ENCODE measurements at places on chromosomes 3 and 15. TPM values are rescaled to one million over a fixed set of nuclear protein-coding genes. Genes with fewer than 3 reads are reported as not detected.

- no peak overlapping the region for H3K27ac ChIP-seq
- H3K36me3 ChIP-seq: no peaks in the 10 kb centered on the region
- no peak for DNase-seq
- H3K4me3 ChIP-seq: no peak overlapping the region
Measured at GRCh38 chr3:103690536-103690935, 1255.7 kb downstream of the ZPLD1 start.

GRCh38 chr3:16399473-16399872 lies 114.0 kb downstream of the RFTN1 start:
- H3K27ac ChIP-seq: peak overlapping the region; percentile 68
- H3K27me3 ChIP-seq: no peaks in the 10 kb centered on the region
- no peaks in the 10 kb centered on the region for H3K36me3 ChIP-seq
- peaks cover 20% of the 10 kb centered on the region for H3K4me1 ChIP-seq
- peak; percentile 58 for DNase-seq
- no peak overlapping the region for H3K4me3 ChIP-seq

- no peak overlapping the region for H3K27ac ChIP-seq
- H3K36me3 ChIP-seq: peaks cover 91% of the 10 kb centered on the region
- H3K4me3 ChIP-seq: no peak overlapping the region
- H3K27me3 ChIP-seq: no peaks in the 10 kb centered on the region
Measured at GRCh38 chr3:66383998-66384745, 116.7 kb downstream of the LRIG1 start.

DNA sequence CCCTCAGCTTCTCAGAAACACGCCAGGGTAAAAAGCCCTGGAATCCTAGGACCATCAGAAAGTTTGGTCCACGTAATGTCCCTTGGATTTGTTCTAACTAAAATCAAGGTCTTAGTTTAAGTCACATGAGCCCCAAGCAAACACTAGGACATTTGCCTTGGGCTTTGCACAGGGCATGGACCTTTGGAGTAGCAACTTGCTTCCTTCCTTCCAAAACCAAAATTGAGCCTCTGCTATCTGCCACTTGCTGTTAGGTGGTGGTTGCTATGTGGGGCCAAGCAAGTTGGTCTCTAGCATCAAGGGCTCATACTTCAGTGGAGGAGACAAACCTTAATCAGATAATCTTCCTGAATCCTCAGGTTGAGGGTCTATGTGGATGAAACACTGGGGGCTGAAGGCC lies 4.0 kb upstream of the DAG1 start:
- no peak overlapping the region for H3K4me3 ChIP-seq
- DNase-seq: no peak
- H3K4me1 ChIP-seq: peaks cover 51% of the 10 kb centered on the region
- H3K27me3 ChIP-seq: no peaks in the 10 kb centered on the region
- H3K36me3 ChIP-seq: no peaks in the 10 kb centered on the region
- H3K27ac ChIP-seq: peak overlapping the region; percentile 76

DNA sequence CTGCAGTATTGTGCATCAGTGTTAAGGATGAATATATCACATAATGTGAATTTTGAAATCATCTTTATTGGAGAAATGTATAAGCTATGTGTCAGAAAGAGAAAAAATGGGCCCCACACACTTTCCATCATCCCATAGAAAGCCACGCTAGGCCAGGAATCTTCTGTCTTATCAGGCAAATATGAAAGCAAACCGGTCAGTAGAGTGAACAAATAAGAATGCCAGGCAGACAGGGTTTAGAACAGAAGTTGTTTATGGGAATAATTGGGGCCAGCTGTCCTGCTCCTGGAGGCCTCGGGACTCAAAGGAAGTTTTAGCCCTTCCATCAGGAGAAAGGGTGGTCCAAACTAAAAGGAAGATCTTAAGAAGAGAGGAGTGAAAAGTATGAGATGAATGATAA lies 39.5 kb downstream of the ZNF280D start:
- H3K27me3 ChIP-seq: no peaks in the 10 kb centered on the region
- no peaks in the 10 kb centered on the region for H3K4me1 ChIP-seq
- DNase-seq: no peak
- no peaks in the 10 kb centered on the region for H3K36me3 ChIP-seq
- H3K4me3 ChIP-seq: no peak overlapping the region

DNA sequence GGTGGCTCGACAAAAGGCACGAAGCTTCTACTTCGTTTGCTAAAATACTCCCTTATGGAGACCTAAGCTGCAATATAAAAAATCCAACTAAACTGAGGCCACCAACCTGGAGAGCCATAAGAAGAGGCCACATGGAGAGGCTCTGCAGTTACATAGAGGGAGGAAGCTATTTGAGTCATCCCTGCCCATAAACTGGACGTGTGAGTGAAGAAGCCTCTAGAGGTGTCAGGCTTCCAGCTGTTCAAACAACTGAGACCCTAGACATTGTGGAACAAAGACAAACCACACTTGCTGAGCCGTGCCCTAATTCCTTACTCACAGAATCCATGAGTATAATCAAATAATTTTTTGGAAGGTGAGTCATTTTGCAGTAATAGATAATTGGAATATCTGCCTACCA lies 50.2 kb upstream of the GMNC start:
- no peak overlapping the region for H3K27ac ChIP-seq
- H3K27me3 ChIP-seq: no peaks in the 10 kb centered on the region
- no peaks in the 10 kb centered on the region for H3K4me1 ChIP-seq
- DNase-seq: no peak
- H3K36me3 ChIP-seq: no peaks in the 10 kb centered on the region

DNA sequence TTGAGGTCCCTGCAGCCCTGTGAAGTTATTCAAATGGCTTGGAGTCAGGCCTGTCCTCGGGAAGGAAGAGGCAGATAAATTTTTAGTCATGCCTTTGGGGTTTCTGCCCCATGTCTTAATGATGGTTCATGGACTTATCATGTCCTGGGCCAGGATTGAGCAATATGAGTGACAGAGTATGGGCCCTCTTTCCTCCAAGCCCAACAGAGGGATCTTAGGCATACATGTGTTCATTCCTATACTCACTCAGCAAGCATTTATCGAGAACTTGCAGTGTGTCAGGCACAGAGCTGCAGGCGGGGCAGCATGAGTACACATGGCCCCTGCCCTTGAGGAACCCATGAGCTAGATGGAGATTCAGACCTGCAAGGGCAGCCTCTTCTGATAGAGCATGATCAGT lies 6.2 kb downstream of the ESYT3 start:
- peaks cover 5% of the 10 kb centered on the region for H3K4me1 ChIP-seq
- no peak overlapping the region for H3K4me3 ChIP-seq
- H3K27ac ChIP-seq: no peak overlapping the region

GRCh38 chr15:40355976-40356585 lies 1.9 kb upstream of the DISP2 start:
- no peak overlapping the region for H3K4me3 ChIP-seq
- H3K27ac ChIP-seq: no peak overlapping the region
- H3K36me3 ChIP-seq: no peaks in the 10 kb centered on the region

DNA sequence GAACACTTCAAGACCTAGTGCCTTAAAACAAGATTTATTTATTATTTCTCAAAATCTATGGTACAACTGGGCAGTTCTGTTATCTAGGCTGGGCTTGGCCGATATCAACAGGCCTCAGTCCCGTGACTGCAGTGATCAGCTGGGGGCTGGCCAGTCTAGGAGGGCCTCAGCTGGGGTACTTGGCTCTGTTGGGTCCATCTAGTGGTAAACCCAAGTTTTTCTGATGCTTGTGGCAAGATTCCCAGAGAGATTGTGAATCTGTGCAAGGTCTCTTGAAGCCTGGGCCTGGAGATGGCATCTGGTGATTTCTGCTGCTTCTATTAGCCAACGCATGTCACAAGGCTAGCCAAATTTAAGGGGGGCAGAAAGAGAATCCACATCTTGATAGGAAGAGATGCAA lies 482.4 kb upstream of the SGO1 start:
- H3K27ac ChIP-seq: peak overlapping the region; percentile 53
- no peaks in the 10 kb centered on the region for H3K27me3 ChIP-seq
- no peak for DNase-seq
- no peak overlapping the region for H3K4me3 ChIP-seq
- no peaks in the 10 kb centered on the region for H3K36me3 ChIP-seq

- H3K27me3 ChIP-seq: no peaks in the 10 kb centered on the region
- no peaks in the 10 kb centered on the region for H3K36me3 ChIP-seq
- H3K4me1 ChIP-seq: no peaks in the 10 kb centered on the region
- H3K4me3 ChIP-seq: no peak overlapping the region
- no peak overlapping the region for H3K27ac ChIP-seq
Measured at GRCh38 chr3:9211155-9211950, 38.1 kb downstream of the SRGAP3 start.

GRCh38 chr3:148790851-148791735 lies 36.5 kb upstream of the CPB1 start:
- H3K4me3 ChIP-seq: no peak overlapping the region
- no peaks in the 10 kb centered on the region for H3K36me3 ChIP-seq
- H3K27ac ChIP-seq: peak overlapping the region; percentile 15
- no peaks in the 10 kb centered on the region for H3K4me1 ChIP-seq
- DNase-seq: no peak
- H3K27me3 ChIP-seq: no peaks in the 10 kb centered on the region

GRCh38 chr3:13420045-13420830 lies at the start of gene NUP210:
NUP210 (minus strand) TSS chr3:13420322; CDS start chr3:13420226, 96 bp downstream.
- H3K27me3 ChIP-seq: no peaks in the 10 kb centered on the region
- H3K4me3 ChIP-seq: peak within 1 kb of the TSS; percentile 59
- no peak for DNase-seq
- H3K27ac ChIP-seq: peak within 1 kb of the TSS; percentile 86

DNA sequence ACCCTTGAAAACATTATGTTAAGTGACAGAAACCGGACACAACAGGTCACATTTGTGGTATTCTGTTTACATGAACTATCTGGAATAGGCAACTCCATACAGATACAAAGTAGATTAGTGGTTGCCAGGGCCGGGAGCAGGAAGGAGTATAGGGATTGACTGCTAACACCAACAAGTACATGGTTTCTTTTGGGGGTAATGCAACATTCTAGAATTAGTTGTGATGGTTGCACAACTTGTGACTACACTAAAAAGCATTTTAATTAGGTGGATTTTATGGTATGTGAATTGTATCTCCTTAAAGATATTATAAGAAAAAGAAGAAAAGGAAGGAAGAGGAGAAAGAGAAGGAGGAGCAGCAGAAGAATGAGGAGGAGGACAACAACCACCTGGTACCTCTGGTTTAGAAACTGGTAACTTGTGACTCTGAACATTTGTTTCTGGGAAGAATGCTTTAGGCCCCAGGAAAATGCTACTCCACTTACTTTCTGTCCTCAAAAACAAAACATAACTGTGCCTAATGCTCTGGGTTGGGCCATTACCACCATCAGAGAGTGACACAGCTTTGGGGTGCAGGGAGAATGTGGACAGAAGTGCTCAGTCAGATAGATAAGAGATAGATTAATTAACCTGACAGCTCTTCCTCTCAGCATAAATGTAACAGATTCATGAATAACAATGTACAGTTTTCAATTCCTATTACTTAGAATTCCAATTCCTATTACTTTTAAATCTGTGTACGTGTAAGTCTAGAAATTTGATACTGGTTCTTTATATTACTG lies 20.3 kb downstream of the SETMAR start:
- H3K36me3 ChIP-seq: no peaks in the 10 kb centered on the region
- no peak for DNase-seq

GRCh38 chr3:169278667-169279066 lies 384.8 kb downstream of the MECOM start:
- H3K36me3 ChIP-seq: no peaks in the 10 kb centered on the region
- no peak overlapping the region for H3K27ac ChIP-seq
- no peak for DNase-seq
- no peak overlapping the region for H3K4me3 ChIP-seq
- H3K4me1 ChIP-seq: no peaks in the 10 kb centered on the region

DNA sequence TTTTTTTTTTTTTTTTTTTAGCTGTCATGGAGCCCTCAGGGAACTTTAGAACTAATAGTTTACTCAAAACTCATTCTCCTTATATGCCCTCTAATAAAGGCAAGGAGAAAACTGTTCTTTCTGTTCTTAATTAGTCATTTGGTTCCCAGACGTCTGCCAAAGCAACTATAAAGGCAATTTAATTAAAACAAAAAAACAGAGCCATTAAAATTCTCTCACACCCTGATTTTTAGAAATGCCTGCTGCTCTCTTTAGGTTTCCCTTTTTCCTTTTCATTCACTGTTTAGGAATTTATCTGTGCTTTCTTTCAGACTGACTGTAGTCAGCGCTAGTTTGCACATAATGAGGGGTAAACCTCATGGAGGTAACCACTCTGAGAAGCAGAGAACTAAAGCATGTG lies 463.6 kb upstream of the THRB start:
- no peak overlapping the region for H3K4me3 ChIP-seq
- no peak overlapping the region for H3K27ac ChIP-seq
- no peaks in the 10 kb centered on the region for H3K36me3 ChIP-seq
- no peaks in the 10 kb centered on the region for H3K4me1 ChIP-seq

- no peaks in the 10 kb centered on the region for H3K27me3 ChIP-seq
- no peak overlapping the region for H3K27ac ChIP-seq
- no peak for DNase-seq
Measured at GRCh38 chr3:59191651-59192050, 141.8 kb upstream of the CFAP20DC start.

GRCh38 chr15:70358011-70358819 lies 260.5 kb upstream of the TLE3 start:
- DNase-seq: no peak
- H3K36me3 ChIP-seq: no peaks in the 10 kb centered on the region
- H3K27me3 ChIP-seq: no peaks in the 10 kb centered on the region
- H3K4me3 ChIP-seq: no peak overlapping the region
- H3K27ac ChIP-seq: no peak overlapping the region

- no peak overlapping the region for H3K27ac ChIP-seq
- no peak for DNase-seq
- H3K4me1 ChIP-seq: no peaks in the 10 kb centered on the region
- no peak overlapping the region for H3K4me3 ChIP-seq
- H3K27me3 ChIP-seq: no peaks in the 10 kb centered on the region
Measured at GRCh38 chr3:161770484-161771386, 274.1 kb downstream of the OTOL1 start.

GRCh38 chr3:52835766-52836470 lies 1.1 kb upstream of the MUSTN1 start:
- H3K4me3 ChIP-seq: no peak overlapping the region
- H3K27ac ChIP-seq: peak overlapping the region; percentile 75
- H3K27me3 ChIP-seq: no peaks in the 10 kb centered on the region
- H3K36me3 ChIP-seq: peaks cover 6% of the 10 kb centered on the region

DNA sequence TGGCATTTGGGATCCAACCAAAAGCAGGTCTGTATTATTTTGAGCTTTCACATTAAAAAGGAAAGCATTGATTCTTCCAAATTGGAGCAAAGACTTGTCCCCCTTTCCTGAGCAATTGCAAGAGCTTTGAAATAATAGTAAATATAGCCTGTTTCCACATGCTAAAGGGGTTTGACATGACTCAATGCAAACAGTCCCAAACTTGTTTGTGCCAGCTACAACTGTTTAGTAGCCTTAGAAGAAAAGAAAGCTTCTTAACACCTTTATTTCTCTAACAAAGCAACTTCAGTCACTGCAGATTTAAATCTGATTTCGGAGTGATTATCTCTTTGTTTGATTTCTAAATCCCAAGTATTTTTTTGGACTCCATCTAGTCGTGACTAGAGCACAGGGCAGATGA lies 180.2 kb downstream of the SEMA6D start:
- DNase-seq: no peak
- no peaks in the 10 kb centered on the region for H3K4me1 ChIP-seq
- H3K36me3 ChIP-seq: no peaks in the 10 kb centered on the region

Gene IL17RB
- 0.23 TPM for total RNA-seq

Gene NLGN1
- 23.0 TPM for total RNA-seq

Gene ALDH1A3
- total RNA-seq: 6.6 TPM

Gene ECE2
- total RNA-seq: not detected

Gene GP5
- total RNA-seq: not detected

Gene SPATA12
- not detected for total RNA-seq

Gene A4GNT
- total RNA-seq: not detected

Gene GSK3B
- 40.4 TPM for total RNA-seq

Gene POC1A
- 1.5 TPM for total RNA-seq

Gene MOBP
- not detected for total RNA-seq

Gene GOLGA8M
- total RNA-seq: 2.6 TPM
